ENCODE measurements at places on chromosomes 16 and 17.

DNA sequence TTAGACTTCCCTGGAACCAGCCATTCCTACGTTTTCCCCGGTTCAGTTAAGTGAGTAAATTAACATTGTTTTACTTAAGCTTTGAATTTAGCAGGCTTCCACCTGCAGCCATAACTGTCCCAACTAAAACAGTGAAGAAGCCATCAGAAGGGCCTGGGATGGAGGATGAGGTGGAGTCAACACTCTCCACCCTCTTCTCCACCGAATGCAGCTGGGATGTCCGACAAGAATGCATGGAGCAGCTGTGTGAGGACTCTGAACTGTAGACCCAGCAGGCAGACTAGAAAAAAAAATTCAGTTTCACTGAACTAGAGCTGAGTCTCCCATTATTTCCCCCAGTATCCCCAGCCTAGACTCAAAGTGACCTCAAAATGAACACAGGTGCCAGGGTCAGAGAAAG, 114.8 kb downstream of the C16orf95 start:
- DNase-seq, result no peak

DNA sequence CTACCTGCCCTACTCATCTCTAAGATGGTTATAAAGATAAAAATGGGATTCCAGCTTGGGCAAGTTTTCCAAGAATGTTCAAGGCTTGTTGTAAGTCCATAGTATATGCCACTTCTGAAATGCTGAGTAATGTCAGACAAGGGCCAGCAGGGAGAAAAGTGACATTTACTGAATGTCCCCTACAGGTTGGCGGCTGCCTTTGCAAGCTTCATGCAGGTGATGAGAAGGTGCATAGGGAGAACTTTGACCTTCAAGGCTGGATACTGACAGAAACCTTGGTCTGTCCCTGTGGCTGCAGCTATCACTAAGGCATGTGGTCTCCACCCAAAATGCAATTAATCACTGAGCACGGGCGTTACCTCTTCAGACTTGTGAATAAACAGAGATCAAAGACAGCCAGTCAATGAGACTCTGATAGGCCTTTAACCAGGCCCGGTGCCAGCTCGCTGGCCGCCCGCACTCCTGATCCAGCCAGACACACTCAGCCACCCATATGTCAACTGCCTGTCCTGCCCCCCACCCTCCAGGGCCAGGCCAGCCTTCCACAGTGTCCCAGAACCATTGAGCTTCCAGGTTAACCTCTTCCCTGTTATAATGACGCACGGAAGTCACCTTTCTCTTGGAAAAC, 26.8 kb upstream of the AXIN2 start:
- no peak for DNase-seq

- no peak for DNase-seq
Measured at GRCh38 chr17:50064253-50065001, 8.5 kb downstream of the ITGA3 start.

DNA sequence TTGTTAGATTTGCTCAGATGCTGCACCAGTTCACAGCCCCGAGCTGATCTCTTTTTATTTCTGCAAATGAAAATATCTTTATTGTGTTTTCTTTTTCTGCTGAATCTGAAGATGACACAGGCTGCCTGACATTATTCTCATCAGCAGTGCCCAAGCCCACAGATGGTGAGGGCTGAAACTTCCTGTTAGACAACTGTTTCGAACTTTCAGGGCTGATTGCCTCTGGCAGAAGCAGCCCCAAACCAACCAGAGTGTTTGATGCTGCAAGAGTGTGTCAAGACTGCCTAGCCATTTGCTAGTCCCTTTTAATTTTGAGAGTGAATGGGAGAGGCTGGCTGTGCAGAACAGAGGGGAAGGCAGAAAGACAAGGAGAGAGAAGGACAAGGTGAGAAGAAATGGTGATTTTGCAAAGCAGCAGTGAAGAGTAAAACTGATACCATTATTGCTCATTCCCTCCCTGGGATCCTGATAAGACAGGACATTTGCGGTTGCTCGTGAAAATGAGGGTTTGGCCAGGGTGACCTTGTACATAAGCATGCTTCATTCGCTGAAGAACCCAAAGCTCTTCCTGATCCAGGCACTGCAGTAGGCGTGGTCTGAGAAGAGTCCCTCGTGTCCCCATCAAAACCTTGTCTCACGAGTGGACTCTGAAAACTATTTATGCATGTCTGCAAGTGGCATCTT, 77.2 kb downstream of the TMEM114 start:
- no peak for DNase-seq

GRCh38 chr16:66489818-66490217, 60.1 kb downstream of the TK2 start:
- no peak for DNase-seq

GRCh38 chr16:88558457-88559442, 11.5 kb upstream of the ZC3H18 start:
- no peak for DNase-seq

GRCh38 chr16:81537721-81538561, 93.3 kb downstream of the CMIP start:
- DNase-seq, result no peak

DNA sequence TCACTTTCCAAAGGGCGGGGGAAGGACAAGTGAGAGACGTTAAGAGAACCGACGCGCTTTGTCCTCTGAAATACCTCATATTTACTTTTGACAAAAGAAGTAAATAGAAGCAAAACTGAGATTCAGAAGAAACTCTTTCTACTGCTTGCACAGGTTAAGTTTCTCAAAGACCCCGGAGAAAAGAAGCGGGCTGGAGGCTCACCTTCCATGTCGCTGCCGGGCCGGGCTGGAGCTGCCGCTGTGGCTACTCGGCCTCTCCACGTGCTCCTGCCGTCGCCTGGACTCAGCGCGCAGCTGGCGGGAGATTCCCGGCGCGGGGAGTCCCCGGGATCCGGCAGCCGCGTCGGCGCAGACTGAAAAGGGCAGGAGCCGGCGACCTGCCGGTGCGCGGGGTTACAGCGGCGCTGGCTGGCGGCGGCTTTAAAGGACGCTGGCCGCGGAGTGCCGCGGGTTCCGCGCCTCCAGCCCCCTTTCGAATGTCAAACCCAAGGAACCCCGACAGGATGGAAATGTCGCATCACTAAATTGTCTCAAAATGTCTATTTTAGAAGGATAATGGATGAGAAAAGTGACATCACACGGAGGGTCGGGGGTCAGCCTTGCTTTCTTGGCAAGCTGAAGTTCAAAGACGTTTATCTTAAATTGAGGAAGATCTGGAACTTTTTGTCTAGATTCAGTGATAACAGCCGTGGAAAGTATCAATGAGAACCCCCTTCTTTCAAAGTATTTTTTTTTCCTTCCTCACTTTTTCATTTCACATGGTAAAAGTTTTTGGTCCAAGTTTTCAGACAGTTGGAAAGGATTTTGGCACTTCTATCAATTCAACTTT, at the start of gene IKZF3:
Gene IKZF3 (minus strand): TSS at position 395 of the 829 bp plus-strand sequence. CDS start 186 bp downstream, at position 209.
- DNase-seq, result peak; percentile 86

DNA sequence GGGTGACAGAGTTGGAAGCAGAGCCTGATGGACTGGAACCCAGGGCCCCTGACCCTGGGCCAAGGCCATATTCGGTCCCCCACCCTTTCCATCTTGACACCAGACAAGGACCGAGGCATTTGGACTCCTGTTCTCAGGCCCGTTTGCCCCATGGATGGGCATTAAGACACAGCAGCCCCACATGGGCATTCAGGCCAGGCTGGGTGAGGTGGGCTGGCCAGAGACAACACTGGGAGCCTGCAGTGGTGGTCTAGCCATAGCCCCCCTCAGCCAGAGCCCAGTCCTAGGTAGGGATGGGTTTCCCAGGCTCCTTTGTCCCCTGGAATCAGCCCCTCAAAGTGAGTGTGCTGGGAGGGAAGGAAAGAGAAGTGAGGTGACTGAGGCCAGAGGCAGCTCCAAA, 1.6 kb downstream of the PDK2 start:
- no peak for DNase-seq

DNA sequence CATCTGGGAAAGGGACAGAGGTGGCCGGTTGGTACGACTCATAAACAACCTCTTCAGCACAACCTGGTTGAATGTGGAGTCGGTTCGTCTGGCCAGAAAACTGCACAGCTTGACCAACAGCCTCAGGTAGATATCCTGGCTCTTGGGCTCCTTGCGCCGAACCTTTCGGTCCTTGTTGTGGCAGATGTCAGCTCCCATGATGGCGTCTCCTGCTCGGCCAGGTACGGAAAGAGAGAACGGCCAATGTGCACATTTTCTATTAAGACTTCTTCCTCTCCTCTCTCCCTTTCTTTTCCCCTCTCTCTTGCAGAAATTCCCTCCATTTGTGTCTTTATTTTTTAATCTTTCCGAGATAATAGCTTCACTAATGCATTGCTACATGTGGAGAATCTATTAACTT, 41.8 kb upstream of the CNTNAP4 start:
- no peak for DNase-seq

GRCh38 chr16:77684181-77684526, 38.2 kb upstream of the NUDT7 start:
- no peak for DNase-seq

DNA sequence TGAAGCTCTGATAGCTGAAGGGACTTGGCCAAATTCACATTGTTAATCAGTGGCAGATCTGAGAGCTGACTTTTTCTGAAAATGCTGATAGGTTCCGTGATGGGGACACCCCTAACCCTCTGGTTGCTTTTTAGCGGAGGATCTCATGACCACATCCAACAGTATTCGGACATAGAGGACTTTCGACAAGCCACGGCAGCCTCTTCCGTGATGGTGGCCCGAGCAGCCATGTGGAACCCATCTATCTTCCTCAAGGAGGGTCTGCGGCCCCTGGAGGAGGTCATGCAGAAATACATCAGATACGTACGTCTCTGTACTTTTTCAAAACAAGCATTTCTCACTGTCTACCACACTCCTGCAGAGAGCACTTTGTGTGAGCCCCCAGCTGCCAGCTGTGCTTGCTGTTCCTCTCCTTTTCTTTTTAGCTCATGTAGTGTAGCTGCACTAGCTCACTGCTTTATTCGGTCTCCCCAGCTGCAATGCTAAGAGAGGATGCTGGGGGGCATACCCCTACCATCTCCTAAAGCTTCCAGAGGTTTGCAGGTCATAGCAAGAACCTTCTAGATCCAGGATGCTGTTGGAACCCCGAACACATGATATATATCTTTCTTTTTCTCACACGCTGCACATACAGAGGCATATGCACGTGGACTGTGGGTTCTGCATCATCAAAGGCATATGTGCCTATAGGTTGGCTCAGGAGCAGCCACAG, 14.2 kb upstream of the NFATC3 start:
- no peak for DNase-seq

DNA sequence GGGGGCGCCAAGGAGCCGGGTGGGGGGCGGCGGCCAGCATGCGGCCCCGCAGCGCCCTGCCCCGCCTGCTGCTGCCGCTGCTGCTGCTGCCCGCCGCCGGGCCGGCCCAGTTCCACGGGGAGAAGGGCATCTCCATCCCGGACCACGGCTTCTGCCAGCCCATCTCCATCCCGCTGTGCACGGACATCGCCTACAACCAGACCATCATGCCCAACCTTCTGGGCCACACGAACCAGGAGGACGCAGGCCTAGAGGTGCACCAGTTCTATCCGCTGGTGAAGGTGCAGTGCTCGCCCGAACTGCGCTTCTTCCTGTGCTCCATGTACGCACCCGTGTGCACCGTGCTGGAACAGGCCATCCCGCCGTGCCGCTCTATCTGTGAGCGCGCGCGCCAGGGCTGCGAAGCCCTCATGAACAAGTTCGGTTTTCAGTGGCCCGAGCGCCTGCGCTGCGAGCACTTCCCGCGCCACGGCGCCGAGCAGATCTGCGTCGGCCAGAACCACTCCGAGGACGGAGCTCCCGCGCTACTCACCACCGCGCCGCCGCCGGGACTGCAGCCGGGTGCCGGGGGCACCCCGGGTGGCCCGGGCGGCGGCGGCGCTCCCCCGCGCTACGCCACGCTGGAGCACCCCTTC, 484 bp downstream of the FZD2 start:
- DNase-seq, result peak; percentile 35

GRCh38 chr16:73177729-73178295, 129.9 kb upstream of the ZFHX3 start:
- DNase-seq, result no peak

- DNase-seq, result no peak
Measured at GRCh38 chr17:63270610-63271009, 175.5 kb downstream of the CYB561 start.

DNA sequence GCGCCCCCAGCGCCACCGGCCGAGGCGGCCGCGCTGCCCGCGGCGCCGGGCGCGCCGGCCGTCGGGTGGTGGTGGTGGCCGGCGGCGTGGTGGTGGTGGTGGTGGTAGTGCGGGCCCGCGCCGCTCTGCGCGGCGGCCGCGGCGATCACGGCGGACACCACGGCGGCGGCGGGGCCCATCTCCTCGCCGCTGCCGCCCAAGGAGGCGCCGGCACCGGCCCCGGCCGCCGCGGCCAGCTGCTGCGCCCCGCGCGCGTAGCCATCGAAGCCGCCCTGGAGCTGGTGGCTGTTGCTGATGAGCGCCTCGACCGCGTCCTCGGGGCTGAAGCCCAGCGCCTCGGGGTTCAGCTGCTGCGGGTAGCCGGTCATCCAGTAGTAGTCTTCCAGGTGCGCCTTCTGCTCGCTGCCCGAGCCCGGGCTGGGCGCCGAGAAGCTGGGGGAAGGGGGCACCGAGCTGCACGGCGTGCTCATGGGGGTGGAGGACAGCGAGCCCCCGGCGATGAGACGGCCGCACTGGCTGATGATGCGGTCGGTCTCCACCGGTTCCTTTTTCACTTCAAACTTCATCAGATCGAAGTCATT, 1.2 kb downstream of the MAF start:
- peak; percentile 41 for DNase-seq

DNA sequence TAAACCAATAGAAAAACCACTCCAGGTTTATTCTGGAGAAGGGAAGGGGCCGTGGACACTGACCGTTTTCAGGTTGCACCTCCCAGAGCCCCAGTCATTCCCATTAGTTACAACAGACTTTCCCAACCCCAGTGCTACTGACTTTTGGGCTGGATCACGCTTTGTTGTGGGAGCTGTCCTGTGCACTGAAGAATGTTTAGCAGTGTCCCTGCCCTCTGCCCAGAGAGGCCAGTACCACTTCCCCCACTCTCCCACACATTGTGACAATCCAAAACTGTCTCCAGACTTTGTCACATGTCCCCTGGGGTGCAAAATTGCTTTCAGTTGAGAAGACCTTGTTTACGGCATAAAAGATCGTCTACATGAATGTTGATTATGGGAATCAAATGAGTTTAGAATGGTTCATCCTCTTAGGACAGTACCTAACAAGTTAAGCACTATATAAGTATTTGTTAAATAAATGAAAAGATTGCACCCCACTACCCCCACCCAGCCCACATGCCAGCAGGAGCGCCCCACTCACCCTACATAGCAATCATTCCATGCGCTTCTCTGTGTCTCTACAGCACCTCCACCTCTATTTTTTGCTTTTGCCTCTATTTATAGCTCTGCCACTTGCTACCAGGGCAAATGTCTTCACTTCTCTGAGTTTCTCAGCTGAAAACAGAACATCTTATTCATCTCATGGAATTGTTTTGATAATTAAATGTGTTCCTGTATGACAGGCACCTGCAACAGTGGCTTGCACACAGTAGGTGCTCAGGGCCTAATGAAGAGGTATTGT, 104.9 kb downstream of the AXIN2 start:
- DNase-seq, result no peak

- DNase-seq, result no peak
Measured at GRCh38 chr16:79887541-79888540, 287.3 kb upstream of the MAF start.

DNA sequence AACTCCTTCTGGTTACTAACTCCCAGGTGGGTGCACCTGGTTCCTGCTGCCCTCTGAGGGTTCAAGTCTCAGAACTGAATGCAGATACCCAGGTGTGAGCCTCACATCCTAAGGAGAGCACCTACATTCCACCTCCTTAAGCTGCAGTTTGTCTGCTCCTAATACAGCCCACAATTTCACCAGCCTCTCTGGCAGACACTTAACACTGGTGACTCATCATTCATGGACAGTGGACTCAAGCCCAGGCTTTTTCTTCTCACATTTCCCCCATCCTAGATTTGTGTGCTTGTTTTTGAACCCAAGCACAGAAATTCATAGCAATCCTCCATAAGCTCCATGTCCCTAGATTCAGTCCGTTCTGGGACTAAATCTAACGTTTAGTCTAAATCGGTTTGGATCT, 7.0 kb upstream of the MAF start:
- no peak for DNase-seq

Measured in stimulated activated CD4-positive, alpha-beta T cell treated with anti-CD3 and anti-CD28 coated beads, Interleukin-2, amount 100 ng/mL, for 24 hours (primary cell).